Upper lobe of right lung (tissue), 1 donor: ENCODE measurements at places on chromosomes 6 and 20. TPM values are rescaled to one million over a fixed set of nuclear protein-coding genes. Genes with fewer than 3 reads are reported as not detected.

GRCh38 chr20:19968028-19968427, 49.1 kb upstream of the NAA20 start:
- H3K4me1 ChIP-seq = peaks cover 34% of the 10 kb centered on the region
- no peak overlapping the region for H3K27ac ChIP-seq

GRCh38 chr20:18190338-18191233, 52.9 kb downstream of the KAT14 start:
- no peak for DNase-seq
- H3K36me3 ChIP-seq = peaks cover 37% of the 10 kb centered on the region
- H3K4me1 ChIP-seq = no peaks in the 10 kb centered on the region
- H3K4me3 ChIP-seq = no peak overlapping the region
- H3K27ac ChIP-seq = no peak overlapping the region
- no peaks in the 10 kb centered on the region for H3K27me3 ChIP-seq

DNA sequence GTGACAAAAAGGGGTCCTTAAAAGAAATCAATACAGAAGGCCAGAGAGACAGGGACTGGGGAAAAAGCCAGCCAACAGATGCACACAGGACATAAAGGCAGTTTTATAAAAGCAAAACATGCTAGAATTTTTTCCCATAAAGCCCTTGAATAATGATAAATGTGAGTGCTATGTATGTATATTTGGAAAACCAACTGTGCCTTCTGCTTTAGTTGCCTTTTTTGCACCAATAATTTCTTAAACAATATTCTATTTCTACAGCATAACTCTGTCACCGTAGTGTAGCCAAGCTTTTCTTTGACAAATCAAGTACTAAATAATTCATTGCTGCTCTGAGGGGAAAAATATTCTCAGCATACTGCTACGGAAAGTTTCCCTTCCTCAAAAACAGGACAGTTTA, 730.6 kb upstream of the NRSN1 start:
- DNase-seq = no peak
- no peak overlapping the region for H3K27ac ChIP-seq

DNA sequence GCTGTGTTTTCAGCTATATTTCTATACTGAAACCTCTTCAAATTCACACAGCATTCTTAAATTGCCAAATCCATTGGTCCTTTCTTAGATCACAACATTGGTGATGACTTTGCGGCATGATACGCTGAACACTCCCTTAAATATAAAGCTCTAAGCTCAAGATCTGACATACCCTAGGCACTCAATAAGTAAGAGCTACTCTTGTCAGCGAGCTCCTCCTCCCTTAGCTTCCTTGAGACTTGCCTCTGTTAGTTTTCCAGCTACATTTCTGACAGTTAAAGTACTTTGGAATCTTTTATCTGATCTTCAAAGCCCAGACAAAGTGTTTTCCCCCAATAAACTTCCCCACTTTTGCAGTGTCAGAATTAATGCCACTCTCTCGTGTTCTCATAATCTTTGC, 117.0 kb downstream of the HIVEP2 start:
- DNase-seq = no peak
- no peak overlapping the region for H3K27ac ChIP-seq
- H3K36me3 ChIP-seq = no peaks in the 10 kb centered on the region
- H3K4me3 ChIP-seq = no peak overlapping the region

HLA-DQA1 gene
- 111 TPM for total RNA-seq
